NCI-H1048 (cell line): ENCODE measurements at places on chromosomes 7 and 10.

- no peak for DNase-seq
Observed at GRCh38 chr10:132840698-132841614, 55.0 kb upstream of the NKX6-2 start.

- DNase-seq, result no peak
Observed at GRCh38 chr7:132418840-132419239, 157.4 kb downstream of the PLXNA4 start.

DNA sequence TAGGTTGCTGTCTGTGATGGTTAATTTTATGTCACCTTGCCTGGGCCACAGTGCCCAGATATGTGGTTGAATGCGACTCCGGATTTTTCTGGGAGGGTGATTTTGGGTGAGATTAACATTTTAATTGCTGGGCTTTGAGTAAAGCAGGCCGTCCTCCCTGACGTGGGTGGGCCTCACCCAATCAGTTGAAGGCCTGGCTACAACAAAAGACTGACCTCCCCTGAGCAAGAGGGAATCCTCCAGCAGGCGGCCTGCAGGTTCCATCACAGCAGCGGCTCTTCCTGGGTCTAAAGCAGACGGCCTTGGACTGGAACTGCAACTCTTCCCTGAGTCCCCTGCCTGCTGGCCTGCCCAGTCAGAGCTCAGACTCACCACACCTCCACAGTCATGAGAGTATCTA, 114.2 kb downstream of the SFMBT2 start:
- no peak for DNase-seq

GRCh38 chr10:107687701-107688100, 523.2 kb upstream of the SORCS1 start:
- DNase-seq, result no peak

- no peak for DNase-seq
Observed at GRCh38 chr10:128863411-128863810, 603.6 kb upstream of the MGMT start.
